ENCODE measurements at places on chromosomes 11 and 22.

DNA sequence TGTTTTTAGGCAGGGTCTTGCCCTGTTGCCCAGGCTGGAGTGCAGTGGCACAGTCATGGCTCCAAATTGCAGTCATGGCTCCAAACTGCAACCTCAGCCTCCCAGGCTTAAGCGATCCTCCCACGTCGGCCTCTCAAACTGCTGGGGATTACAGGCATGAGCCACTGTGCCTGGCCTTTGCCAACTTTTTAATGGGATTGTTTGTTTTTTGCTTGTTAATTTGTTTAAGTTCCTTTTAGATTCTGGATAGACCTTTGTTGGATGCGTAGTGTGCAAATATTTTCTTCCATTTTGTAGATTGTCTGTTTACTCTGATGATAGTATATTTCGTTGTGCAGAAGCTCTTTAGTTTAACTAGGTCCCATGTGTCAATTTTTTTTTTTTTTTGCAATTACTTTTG, 10.0 kb upstream of the SCGB1D1 start:
- no peak for DNase-seq

DNA sequence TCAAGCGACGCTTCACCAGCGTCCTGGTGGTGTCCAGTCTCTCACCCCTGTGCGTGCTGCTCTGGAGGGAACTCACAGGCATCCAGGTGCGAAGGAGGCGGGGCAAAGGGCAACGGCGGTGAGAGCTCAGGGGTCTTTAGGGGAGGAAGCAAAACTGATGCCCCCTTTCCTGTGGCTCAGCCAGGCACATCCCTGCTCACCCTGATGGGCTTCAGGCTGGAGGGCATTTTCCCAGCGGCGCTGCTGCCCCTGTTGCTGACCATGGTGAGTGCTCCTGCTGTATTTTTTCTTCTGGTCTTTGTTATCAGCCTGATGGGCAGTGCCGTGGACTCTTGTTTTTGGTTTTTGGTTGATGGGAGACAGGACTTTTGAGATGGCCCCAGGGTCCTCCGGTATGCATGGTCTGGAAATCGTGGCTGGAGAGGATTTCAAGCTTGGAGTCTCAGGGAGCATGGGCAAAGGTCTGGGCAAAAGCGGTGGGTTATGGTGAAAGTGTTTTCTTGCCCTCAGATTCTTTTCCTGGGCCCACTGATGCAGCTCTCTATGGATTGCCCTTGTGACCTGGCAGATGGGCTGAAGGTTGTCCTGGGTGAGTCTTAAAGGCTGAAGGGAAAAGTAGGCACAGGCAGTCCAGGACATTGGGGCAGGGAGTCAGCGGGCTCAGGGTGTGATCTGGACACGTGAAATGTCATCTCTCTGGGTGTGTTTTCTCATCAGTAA, 695 bp downstream of the RCE1 start:
- DNase-seq, result peak; percentile 10

- DNase-seq, result no peak
Observed at GRCh38 chr11:69643646-69644045, 2.7 kb downstream of the CCND1 start.

DNA sequence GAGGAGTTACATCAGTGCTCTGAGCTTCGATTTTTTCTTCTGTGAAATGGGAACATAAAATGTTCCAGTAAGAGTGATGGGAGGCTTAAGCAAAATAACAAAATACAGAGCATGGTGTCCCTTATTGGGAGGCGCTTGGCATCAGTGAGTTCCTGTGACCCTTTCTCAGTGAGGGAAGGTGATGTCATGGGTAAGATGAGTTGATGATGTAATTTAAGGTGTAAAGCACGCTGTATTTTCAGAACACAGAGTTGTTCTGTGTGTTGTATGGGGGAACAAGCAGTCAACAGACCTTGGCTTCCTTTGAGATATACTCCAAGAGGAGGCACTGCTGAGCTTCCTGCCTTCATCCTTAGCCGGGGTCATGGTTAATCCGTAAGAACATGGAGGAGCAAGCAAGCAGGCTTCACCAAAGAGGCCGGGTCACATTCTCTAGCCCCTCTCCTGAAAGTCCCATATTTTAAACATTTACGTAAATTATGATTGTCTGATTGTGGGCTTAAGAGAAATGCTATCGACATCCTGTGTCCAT, 266.7 kb downstream of the LARGE1 start:
- DNase-seq, result no peak

GRCh38 chr11:47109727-47110246, 66.9 kb downstream of the ARFGAP2 start:
- DNase-seq, result no peak

GRCh38 chr11:129992161-129992944, 10.3 kb downstream of the PRDM10 start:
- no peak for DNase-seq
